T1000 (cell line): ENCODE measurements at places on chromosomes 6 and 20.
A peak's percentile ranks its signal among the peaks of the same experiment; 100 is the strongest.

DNA sequence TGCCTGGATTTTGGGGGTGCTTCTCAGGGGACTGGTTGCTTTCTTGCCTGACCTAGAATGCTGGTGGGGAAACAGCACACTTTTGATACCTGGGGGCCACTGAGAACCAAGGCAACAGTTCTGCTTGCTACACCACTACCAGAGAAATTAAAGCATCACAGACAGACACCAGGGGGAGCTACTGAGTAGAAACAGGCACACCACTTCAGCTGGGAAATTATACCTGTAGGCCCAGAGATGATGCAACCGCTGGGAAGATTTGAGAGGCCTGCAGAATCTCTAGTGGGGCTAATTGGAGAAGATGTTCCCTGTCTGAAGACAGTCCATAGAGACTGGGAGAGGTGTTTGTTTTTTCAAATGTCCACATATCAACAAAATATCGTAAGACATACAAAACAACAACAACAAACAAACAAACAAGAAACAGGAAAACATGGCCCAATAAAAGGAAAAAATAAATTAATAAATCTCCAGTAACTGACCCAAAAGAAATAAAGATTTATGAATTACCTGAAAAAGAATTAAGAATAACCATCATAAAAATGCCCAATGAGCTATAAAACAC, 129.4 kb upstream of the RIN2 start:
- DNase-seq = no peak

DNA sequence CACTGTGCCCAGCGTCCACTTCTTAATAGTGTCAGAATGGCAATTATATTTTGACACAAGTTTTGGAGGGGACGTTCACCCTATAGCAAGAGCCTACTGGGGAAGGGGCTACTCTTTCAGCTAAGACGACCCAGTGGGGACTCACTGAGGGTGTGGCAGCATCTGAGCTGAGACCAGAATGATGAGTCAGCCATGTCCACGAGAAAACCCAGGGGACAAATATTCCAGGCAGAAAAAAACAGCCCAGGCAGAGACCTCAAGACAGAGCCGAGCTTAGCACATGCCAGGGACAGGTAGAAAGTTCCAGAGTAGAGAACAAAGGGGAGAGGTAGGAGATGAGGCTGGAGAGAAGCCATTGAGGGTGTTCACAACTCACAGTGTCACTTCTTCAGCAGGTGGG, 11.2 kb downstream of the CNBD2 start:
- DNase-seq = no peak

DNA sequence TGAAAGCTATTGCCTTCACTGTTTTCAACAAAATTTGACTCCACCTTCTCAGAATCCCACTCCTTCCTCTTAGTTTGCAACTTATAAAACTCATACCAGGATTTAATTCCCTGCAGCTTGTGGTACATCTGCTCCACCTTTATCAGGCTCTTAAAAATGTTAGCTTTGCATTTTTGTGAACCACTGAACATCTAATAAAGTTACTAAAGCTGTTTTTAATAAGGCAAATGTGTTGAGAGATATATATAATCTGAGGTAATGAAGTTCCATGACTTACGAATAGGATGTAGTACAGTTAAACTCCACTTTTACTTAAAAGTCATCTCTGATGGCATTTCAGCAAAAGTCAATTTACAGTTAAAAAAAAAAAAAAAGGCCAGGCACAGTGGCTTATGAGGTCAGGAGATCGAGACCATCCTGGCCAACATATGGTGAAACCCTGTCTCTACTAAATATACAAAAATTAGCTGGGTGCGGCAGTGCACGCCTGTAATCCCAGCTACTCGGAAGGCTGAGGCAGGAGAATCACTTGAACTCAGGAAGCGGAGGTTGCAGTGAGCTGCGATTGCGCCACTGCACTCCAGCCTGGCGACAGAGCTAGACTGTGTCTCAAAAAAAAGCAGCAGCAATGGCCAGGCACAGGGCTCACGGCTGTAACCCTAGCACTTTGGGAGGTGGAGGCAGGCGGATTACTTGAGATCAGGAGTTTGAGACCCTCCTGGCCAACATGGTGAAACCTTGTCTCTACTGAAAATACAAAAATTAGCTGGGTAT, 106.2 kb downstream of the KIF13A start:
- DNase-seq = no peak

- DNase-seq = no peak
Observed at GRCh38 chr6:27156874-27157458, 90.5 kb upstream of the PRSS16 start.

- no peak for DNase-seq
Observed at GRCh38 chr6:119800526-119800925, 451.0 kb upstream of the MAN1A1 start.

GRCh38 chr6:136566851-136567250, 16.6 kb upstream of the MAP7 start:
- no peak for DNase-seq

- DNase-seq = no peak
Observed at GRCh38 chr20:13147071-13147963, 73.8 kb upstream of the ISM1 start.

GRCh38 chr6:76682842-76683241, 610.4 kb upstream of the IMPG1 start:
- DNase-seq = no peak

- DNase-seq = no peak
Observed at GRCh38 chr6:114176726-114177125, 166.1 kb downstream of the HS3ST5 start.

- peak; percentile 72 for DNase-seq
Observed at GRCh38 chr6:33768644-33769120, 20.2 kb downstream of the LEMD2 start.

- DNase-seq = no peak
Observed at GRCh38 chr20:48171626-48172356, 386.5 kb upstream of the SULF2 start.
